Stimulated activated CD4-positive, alpha-beta T cell treated with anti-CD3 and anti-CD28 coated beads, Interleukin-12 subunit alpha, Interleukin-12 subunit beta, amount 100 ng/mL, for 24 hours (primary cell): ENCODE measurements at places on chromosomes 7 and 10.

DNA sequence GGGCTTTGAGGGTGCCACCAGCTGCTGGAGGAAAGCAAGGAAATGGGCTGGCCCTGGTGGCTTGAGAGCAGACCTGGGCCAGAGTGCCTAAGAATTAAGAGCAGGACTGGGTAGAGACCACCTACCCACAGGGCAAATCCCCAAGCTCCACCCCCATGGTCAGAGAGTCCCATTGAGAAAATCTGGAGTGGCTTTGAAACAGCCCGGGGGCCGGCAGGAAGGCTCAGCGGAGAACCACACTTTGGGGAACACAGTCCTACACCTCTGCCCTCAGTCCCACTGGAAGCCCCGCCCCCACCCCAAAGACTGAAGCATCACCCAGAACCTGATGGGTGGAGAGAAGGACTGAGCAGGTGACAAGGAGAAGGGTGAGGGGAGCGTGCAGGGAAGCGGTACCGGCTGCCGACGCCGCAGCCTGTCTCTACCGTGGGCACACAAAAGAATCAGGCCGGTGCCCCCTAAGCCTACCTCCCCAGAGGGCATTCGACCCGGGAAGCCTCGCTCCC lies 3.6 kb downstream of the SMARCD3 start:
- DNase-seq = no peak

DNA sequence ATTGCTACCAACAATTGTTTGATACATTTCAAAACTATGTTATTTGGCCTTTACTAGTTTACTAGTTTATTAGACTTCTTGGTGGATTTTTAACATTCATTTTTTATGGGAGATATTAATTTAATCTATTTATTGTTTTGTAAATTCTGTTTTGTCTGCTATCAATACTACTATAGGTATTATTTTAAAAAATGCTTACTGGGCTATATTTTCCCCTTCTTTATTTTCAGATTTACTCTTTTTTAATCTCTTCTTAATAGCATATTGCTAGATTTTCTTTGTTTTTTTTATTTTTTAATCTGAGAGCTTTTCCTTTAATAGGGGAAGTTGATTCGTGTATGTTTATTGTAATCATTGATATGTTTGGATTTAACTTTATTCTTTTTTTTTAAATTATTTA lies 147.5 kb downstream of the CDK14 start:
- DNase-seq = no peak

DNA sequence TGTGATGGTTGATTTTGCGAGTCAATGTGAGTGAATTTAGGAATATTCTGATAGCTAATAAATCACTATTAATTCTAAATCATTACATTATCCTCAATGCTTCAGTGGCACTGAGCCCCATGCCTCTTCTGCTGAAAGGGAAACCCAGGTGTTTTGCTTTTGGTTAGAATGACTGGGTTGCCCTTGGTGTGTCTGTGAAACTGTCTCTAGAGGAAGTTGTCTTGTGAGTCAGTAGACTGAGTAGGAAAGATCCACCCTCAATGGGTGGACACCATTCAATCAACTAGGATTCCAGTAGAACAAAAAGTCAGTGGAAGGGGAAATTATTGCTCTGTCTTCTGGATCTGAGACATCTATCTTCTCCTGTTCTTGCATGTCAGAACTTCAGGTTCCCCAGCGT lies 472.4 kb downstream of the ANKRD7 start:
- DNase-seq = no peak

GRCh38 chr10:83229991-83230390 lies 909.3 kb upstream of the GHITM start:
- DNase-seq = no peak

DNA sequence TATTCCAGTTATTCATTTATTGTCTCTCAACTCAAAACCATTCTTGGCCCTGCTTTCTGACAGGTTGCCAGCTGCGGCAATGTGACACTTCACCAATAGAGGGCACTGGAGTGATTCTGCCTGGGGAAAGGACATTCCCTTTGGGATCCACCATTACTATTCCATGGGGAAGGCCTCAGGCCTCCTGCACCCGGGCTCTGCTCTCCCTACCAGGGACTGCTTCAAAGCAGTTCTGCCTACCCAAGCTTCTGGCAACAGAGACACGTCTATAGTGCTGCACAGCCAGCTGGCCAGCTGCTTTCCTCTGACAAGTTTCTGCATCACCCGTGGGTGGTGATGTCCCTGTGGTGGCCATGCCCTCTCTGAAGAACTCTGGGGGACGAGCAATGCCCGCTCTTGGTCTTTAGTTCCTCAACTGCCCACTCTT lies 163.8 kb downstream of the ELMO1 start:
- DNase-seq = no peak
